ENCODE measurements at places on chromosomes 13 and 19.

GRCh38 chr13:75506018-75506417 lies 24.0 kb upstream of the TBC1D4 start:
- DNase-seq = no peak

DNA sequence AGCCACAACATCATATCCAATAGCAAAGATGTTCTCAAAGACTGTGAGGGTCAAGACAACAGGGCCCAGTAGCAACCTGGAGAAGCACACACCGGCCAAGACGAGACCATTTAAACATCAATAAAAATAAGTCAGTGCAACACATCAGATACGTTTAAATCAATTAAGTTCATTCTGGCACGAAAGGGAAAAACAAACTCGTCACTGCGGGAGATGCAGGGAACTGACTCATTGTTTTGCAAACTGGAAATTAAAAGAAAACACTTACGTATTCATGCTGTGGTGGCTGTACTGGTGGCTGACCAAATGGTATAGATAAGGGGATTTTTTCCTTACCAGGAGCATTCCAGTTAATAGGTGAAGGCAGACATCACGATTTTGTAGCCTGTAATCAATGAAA lies 26.3 kb upstream of the SLC15A1 start:
- DNase-seq = no peak

- no peak for DNase-seq
These were observed 5.5 kb upstream of the LILRA6 start for GRCh38 chr19:54248016-54248601.

DNA sequence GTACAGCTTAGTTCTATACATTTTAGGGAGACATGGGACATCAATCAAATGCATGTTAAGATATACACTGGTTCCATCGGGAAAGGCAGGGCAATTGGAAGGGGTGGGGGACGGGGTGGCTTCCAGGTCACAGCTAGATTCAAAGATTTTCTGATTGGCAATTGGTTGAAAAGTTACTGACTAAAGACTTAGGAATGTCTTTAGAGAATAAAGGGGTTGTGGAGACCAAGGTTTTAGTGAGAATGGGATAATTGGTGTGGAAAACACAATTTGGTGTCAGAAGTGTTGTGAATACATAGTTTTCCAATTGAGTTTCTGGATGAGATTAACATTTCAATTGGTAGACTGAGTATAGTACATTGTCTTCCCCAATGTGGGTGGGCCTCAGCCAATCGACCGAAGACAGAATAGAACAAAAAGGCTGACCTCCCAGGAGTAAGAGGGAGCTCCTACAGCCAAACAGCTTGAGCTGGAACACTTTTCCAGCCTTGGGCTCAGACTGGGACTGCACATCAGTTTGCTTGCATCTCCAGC lies 988 bp upstream of the CCDC169 start:
- DNase-seq = peak; percentile 75

DNA sequence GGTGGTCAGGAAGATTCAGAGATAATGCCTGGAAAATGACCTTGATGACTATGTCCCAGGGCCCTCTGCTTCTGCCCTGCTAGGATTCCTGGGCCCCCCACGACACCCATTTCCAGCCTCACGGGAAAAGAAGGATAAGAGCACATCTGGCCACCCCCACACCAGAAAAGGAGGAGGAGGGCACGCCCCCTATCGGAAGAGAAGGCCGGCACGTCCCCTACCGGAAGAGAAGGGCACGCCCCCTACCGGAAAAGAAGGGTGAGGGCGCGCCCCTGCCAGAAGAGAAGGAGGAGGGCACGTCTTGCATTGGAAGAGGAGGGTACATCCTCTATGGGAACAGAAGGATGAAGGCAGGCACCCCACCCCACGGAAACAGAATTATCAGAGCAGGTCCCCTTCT lies 84.3 kb downstream of the IER2 start:
- DNase-seq = peak; percentile 76

Measured in H9 (cell line).